Stimulated activated CD4-positive, alpha-beta T cell treated with anti-CD3 and anti-CD28 coated beads, TNF-alpha, amount 100 ng/mL, for 48 hours (primary cell): ENCODE measurements at places on chromosomes 7 and 10.

DNA sequence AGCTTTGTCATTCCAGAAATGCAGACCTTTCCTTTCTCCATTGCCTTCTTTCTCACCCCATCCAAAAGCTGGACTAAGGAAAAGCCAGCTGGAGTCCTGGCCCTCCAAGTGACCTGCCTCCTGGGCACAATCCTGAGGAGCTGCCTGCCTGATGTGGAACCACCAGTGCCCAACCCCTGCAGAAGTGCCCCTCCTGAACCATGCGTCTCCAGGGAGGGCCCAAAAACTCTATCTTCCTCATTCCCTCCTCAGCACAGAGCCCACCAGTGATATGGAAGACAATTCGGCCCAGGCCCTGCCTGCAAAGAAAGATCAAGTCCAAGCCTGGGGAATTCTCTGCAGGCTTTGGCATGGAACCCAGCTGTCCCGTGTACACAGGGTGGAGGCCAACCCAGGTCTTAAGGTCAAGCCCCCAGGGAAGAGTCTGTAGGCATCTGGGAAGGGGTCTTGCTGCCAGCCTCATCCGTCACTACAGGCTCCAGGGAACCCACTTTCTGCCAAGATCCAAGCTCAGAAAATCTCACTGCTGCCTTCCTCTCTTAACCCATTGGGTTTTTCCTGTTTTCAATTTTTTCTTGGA is 3.5 kb upstream of the GRID1 start:
- DNase-seq: no peak

GRCh38 chr10:130233035-130233360 is 96.8 kb downstream of the GLRX3 start:
- DNase-seq: no peak

DNA sequence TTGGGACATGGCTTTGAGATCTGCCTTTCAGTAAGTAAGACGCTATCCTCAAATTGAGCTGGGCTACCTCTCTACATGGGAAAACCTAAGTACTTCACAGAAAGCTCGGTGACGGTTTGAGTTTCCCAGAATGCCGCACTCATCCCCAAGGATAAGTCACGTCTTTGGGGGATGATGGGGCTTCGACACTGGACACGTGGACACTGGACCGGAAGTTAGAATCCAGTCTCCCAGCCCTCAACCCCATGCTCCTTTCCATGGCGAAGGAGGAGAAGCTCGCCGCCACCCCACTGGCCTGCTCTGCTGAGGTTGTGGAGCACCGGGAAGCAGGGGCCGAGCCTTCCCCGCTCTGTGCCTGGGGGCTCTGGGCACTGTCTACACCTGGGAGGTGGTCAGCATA is 27.5 kb downstream of the PTPRE start:
- DNase-seq: no peak

DNA sequence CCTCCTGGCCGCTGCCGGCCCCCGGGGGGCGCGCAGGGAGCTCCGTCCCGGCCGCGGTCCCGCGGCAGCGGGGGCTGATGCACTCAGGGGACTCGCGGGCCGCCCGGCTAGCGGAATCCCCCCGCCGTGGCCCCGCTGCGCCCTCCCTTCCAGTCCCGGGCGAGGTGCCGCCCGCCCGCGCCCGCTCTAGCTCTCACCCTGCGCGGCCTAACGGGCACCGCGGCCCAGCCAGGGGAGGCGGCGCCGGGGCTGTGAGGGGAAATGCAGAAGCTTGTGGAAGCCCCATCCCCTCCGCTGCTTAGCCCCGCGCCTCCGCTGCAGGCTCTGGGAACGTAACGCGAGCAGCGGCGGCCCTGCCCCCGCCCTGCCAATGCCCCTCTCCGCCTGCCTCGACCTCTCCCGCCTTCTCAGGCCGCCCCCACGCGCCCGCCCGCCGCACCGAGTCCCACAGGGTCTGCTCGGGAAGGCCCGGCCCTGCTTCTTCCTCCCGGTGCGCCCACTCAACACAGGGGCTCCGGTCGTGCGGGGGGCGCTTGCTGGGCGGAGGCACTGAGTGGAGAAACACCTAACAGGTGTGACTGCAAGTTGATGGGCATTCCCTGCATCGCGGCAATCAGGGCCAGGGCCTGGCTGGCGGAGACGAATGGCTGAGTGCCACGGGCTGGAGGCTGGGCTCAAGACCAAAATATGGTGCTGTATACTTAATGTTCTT is 384 bp upstream of the TMEM229A start:
- no peak for DNase-seq

- DNase-seq: no peak
These were observed 63.8 kb downstream of the COL26A1 start for GRCh38 chr7:101426303-101427011.

GRCh38 chr10:94879214-94879613 is 59.2 kb upstream of the CYP2C9 start:
- DNase-seq: no peak

- no peak for DNase-seq
These were observed 36.8 kb upstream of the AOAH start for GRCh38 chr7:36760856-36761762.

GRCh38 chr10:129959544-129960480 is 4.3 kb downstream of the EBF3 start:
- DNase-seq: no peak

- no peak for DNase-seq
These were observed 196.1 kb upstream of the KLF14 start for GRCh38 chr7:130929896-130930659.

GRCh38 chr10:126558881-126559280 is 111.6 kb downstream of the C10orf90 start:
- no peak for DNase-seq

- no peak for DNase-seq
These were observed 731.1 kb downstream of the ZWINT start for GRCh38 chr10:55629793-55630490.

GRCh38 chr7:117098457-117098856 is 145.2 kb downstream of the ST7 start:
- DNase-seq: no peak

- DNase-seq: no peak
These were observed 57.2 kb upstream of the PITRM1 start for GRCh38 chr10:3229815-3230214.

DNA sequence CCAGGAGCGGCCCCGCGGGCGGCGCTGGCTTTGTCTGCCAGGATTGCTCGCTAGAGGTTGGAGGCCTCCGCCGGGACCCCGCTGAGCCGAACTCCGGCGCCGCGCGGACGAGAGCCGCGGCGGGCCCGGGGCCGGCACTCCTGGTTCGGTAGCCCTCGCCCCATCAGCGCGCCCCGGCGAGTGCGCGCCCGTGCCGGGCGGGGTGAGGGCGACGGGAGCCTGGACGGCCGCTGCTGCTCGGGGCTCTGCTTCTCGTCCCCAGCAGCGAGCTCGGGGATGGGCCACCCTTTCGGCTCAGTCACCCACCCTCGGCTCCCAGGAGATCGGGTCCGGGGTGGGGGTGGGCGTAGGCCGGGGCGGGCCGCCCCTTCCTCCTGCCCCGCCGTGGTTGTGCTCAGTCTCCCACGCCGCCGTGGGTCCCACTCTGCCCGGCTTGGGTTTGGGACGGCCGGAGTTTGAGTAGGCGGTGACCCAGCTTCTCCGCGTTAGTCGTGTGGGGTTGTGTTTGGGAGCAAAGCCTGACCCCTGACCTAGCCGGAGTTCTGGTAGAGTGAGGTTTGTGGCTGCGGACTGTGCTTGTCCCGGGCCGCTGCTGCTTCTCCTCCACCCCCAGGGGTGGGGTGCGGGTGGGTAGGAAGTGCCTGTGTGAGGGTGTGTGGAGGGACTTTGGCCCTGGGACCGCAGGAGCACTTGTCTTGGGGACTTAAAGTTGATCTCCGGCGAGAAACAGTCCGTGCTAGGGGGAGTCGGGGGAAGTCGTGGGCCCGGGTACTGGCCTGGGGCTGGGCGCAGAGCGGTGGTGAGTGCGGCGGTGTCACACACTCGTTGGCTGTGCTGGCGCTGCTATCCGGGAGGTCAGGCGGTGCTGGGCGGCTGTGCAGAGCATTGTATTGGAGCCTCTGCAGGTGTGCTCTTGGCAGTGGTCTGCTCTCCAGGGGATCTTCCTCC is 677 bp downstream of the TSPAN14 start:
- DNase-seq: no peak

DNA sequence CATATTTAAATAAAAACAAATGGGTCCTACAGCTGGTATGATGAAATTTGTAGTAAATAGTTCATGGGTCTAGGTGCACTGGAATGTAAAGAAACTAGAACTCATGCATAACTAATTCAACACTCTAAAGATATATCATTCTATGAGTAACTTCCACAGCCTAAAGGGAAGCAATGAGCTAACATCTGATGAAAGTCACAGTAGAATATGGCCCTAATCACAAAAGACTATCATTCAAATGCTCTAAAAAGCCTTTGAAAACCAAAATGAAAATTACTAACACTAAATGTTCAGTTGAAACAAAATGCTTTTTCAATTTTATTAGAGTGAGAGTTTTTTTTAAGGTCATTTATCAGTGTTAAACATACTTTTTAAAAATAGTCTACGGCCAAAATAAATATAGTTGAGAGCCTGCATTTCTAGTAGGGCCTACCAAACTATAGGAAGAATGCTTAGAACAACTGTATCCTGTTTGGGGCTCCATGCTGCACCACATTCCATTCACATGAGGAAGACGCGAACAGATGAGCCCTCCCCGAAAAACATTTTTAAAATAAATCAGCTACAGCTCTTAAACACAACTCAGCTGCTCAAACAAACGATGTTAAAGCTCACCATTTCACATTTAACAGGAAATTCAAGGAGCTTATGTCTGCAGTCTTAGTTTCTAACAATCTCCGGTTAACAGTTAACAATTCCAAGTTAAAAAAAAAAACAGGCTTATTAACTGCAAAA is 134.5 kb downstream of the NRBF2 start:
- no peak for DNase-seq

- DNase-seq: no peak
These were observed 161.0 kb downstream of the DOCK4 start for GRCh38 chr7:112045222-112045621.

DNA sequence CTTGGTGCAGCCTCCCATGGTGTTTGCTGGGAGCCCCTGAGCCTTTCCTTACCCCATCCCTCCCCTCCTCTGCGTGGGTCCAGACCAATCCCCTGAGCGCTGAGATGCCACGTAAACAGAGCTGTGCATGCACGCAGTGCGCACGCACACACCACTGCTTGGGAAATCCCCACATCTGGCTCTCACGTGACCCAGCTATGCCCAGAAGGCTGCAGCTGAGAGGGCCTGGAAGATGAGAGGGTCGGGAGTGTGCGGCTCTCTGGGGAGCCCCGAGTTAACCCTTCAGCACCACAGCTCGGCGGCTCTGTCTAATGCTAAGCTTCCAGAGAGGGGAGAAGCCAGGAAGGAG is 177.2 kb downstream of the SH3PXD2A start:
- DNase-seq: peak; percentile 67

GRCh38 chr7:158428131-158428836 is 159.3 kb downstream of the PTPRN2 start:
- no peak for DNase-seq

GRCh38 chr10:109030581-109031210 is 892.6 kb downstream of the XPNPEP1 start:
- no peak for DNase-seq

DNA sequence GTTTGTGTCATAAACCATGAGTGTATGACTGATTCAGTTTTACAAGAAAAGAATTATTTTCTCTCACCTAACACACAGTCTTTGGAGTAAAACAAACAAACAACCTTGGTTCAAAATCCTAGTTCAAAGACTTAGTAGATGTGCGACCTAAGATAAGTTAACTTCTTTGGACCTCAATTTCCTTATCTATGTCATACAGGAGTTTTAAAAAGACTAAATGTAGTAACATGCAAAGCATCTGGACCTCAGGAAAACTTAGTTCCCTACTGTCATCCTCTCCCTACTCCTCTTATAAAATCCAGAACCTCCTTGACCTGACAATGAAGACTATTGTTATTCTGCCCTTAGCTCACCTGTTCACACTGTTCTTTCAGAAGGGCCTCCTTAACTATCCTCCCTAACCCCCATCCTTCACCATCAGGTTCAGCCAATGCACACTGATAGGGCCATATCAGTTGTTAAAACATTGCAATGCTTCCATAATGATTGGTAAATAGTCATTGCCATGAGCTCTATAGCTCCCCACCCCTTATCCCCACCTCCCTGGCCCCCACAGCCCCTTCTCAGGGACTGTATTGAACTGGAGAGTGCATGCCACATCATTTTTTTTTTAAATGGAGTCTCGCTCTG is 28.8 kb upstream of the CCNJ start:
- no peak for DNase-seq

- DNase-seq: no peak
These were observed 100.9 kb upstream of the DDC start for GRCh38 chr7:50666124-50666496.

GRCh38 chr7:150585199-150585598 is 18.0 kb downstream of the GIMAP4 start:
- no peak for DNase-seq
